ENCODE measurements at places on chromosomes 5 and 9. TPM values are rescaled to one million over a fixed set of nuclear protein-coding genes. Genes with fewer than 3 reads are reported as not detected.

Gene PCDHAC1
- 0.02 TPM for polyA plus RNA-seq

Gene PAM
- polyA plus RNA-seq = 389 TPM

Gene DMRT3
- not detected for polyA plus RNA-seq

Gene POLK
- polyA plus RNA-seq = 11.8 TPM

Gene PCDHGA10
- polyA plus RNA-seq = 3.9 TPM

- no peak for DNase-seq
Observed at GRCh38 chr5:135829681-135830383, 4.6 kb upstream of the SLC25A48 start.

GRCh38 chr5:156824800-156825199 is 25.3 kb upstream of the PPP1R2B start:
- DNase-seq = peak; percentile 9

- no peak for DNase-seq
Observed at GRCh38 chr5:174003795-174004194, 14.8 kb downstream of the C5orf47 start.

DNA sequence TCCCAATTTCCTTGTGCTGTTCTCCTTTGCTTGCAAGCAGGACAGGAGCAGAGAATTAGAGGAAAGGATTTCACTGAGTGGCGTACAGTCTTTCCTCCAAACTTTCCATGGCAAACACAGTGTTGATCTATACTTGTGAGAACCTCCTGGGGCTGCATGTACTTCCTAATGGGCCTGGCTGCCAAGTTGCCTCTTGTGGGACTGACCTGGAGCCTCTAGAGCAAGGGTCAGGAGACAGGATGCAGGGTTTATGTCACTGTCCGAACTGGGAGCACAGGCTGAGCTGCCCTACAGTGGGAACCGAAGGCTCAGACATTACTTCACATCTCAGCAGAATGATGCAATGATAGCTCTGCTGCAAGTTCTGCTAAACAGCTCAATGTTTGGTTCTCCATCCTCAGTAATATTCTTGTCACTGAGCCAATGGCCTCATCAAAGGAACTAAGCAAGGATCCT is 102.3 kb downstream of the ENC1 start:
- no peak for DNase-seq

DNA sequence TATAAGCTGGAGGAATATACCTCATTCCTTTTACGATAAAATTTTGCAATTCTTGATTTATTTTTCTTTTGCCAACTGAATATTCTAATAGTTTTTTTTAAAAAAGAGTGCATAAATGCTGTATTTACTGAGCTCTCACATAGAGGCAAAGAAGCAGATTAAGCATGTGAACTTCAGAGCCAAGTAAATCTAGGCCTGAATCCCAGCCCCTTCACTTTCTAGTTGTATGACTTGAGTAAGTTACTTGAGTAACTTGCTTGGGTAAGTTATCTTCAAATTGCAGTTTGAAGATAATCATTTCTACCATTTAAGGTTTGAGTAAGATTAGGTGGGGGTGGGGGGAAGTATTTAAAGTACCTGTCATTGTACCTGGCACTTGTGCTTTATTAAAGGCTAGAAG is 21.8 kb downstream of the LURAP1L start:
- DNase-seq = no peak

DNA sequence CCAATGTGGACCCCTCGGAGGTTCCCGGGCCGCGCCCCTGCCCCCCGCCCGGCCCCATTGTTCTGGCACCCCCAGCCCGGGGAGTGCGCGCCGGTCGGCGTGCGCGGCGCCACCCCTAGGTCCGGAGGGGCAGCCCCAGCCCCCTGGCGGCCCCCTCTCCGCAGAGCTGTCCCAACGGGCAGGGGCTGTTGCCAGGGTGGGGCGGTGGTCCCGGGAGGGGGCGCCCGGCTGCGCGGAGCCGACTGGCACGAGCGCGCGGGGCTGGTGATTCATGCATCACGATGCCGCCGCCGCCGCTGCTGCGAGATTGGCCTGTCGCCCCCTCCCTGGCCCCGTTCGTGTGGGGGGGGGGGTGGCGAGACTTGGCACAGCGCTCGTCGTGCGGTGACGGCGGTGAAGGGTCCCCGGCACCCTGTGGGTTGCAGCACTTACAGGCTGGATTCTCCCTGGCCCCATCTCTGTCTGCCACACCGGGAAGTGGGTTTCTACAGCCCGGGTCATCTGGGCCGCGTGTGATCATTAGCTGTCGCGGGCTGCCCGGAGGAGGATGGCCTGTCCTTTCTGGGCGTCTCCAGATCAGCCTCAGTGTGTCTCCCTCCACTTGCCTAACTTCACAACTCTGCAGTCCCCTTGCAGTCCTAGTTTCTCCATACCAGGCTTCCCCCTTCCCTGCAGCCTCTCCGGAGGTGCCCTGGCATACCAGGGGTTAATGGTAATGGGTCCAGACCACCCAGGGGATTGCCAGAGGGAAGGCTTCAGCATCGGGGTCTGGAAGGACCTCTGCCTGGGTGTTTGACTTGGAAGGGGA is 858 bp downstream of the NCS1 start:
- no peak for DNase-seq

DNA sequence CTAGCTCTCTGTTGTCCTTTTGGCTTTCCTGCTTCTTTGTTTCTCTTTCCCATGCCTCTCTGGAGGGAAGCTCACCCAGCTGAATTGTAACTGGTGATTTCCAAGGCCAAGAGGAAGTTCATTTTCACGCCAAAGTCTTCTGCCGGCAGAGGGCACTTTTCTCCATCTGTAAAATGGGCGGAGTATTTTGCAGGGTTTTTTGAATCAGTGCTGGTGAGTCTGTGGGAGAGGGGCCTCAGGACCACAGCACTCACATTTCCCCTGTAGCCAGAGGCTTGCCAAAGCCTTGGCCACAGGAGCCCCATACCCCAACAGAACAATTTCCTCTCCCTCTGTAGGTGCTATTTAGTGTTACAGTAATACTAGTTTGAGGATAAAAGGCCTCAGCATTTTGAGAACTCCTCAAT is 42.3 kb upstream of the MATR3 start:
- no peak for DNase-seq

DNA sequence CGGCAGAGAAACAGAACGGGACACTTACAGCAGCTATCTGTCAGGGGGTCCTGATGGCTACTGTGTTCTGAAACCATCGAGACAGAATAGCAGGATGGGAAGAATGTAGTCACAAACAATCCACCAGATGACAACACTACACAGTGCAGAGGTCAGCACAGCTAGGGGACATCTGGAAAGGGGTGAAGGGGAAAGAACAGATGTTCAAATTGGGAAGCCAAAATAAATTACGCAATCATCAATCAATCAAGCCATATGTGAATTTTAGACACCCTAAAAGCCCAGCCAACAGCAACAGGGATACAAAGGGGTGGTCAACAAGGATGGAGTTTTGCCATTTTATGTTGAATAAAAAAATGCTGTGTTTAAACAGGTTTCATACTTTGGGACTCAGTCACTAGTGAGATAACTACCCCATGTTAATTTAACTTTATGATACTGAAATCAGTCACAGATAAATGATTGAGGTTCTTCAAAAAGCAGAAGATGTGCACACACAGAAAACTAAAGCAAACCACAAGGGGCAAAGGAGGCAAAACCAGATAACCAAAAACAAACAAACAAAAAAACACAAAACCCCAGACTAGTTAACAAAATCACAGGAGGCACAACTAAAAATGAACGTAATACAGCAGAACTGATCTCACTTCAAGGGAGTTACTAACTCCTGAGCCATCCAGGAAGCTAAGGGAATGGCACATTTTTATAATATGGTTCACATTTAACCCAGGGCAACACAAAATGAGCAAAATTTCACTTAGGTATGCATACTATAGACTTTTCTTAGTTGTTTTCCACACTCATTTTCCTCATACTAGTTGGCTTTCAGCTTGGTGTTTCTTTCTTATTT is 65.9 kb downstream of the HABP4 start:
- no peak for DNase-seq

DNA sequence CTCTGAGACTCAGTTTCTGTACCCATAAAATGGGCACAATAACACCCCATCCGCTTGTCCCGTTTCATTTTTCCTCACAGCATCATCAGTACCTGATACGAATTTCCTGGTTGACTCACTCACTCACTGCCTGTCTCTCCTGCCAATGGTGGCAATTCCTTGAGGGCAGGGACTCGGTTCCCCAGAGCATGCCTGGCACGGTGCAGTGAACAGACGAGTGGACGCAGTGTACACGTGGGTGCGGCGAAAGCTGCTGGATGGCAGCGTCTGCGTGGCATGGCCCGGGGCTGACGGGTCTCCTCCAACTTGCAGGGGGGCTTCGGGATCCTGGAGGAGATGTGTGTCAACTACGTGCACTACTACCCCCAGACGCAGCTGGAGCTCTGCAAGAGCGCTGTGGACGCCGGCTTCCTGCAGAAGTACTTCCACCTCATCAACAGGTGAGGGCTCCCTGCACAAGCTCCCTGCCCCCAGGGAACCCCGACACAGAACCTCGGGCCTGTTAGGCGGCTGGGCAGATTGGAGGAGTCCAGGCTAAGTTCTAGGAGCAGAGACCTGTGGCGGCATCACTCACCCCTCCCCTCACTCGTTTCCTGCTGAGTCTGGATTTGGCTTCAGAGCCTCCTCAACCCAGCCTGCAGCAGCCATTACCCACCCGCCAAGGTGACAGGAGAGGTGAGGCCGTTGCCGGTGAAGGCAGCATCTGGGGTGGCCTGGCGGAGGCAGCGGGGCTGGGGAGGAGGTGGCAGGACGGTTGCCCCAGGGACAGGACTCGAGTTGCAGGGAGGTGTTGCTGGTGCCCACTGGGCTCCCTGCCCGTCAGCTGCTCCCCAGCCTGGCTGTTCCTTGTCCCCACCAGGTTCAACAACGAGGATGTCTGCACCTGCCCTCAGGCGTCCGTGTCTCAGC is 20.3 kb downstream of the DBH start:
- DNase-seq = no peak

DNA sequence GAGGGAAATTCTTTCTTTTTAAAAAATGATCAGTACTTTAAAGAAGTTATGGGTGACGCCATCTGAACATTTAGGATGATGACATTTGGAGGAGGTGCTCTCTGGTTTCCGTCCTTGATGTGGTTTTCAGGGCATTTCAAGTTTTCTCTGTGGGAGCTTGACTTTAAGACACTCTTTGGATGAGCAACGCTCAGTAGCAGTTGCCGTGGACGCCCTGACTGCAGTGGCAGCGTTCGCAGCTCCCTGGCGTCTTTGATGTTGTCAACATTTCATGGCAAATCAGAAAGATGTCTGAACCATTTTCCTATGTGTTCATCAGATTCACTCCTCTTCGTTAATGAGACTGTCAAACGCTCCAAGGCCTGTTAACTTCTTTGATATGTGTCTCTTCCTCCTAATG is 86.1 kb downstream of the ZNF354C start:
- no peak for DNase-seq

GRCh38 chr9:81565144-81565543 is 124.2 kb downstream of the TLE1 start:
- no peak for DNase-seq

GRCh38 chr9:68844631-68845612 is 139.9 kb downstream of the PIP5K1B start:
- DNase-seq = no peak

GRCh38 chr9:11992866-11993265 is 700.3 kb upstream of the TYRP1 start:
- DNase-seq = no peak

DNA sequence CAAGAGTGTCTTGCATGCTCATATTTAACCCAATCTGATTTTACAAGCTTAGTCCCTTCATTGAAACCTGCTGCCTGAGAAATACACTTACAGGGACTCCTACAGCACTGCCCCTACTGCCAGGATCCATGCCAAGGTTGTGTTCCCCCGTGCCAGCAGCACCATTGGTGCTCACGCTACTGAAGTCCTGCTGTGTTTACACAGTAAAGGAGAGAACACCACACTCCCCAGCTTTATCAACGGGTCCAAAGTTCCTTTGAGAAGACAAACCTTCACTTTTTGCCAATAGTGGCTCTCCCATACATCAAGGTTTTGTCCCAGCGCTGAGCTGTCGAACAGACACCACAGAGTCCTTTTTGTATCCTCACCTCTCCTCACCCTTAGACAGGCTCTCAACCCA is 155.1 kb upstream of the WWC1 start:
- no peak for DNase-seq

GRCh38 chr9:12815888-12816287 is 41.1 kb downstream of the LURAP1L start:
- no peak for DNase-seq

- DNase-seq = no peak
Observed at GRCh38 chr5:143206196-143207053, 197.1 kb downstream of the NR3C1 start.
